ENCODE measurements at places on chromosomes 6 and 20. TPM values are rescaled to one million over a fixed set of nuclear protein-coding genes. Genes with fewer than 3 reads are reported as not detected.

The MGME1 gene
- total RNA-seq = 27.0 TPM

The DDX39B gene
- 401 TPM for total RNA-seq

The AVP gene
- not detected for total RNA-seq

The ADGRG6 gene
- total RNA-seq = 259 TPM

The PPP1R16B gene
- total RNA-seq = 0.92 TPM

The HBS1L gene
- total RNA-seq = 79.2 TPM
